Tibial nerve (tissue), 4 donors: ENCODE measurements at places on chromosomes 1 and 21. TPM values are rescaled to one million over a fixed set of nuclear protein-coding genes. Genes with fewer than 3 reads are reported as not detected.
A peak's percentile ranks its signal among the peaks of the same experiment; 100 is the strongest.

The HTR1D gene
- total RNA-seq: 0.30 TPM

DNA sequence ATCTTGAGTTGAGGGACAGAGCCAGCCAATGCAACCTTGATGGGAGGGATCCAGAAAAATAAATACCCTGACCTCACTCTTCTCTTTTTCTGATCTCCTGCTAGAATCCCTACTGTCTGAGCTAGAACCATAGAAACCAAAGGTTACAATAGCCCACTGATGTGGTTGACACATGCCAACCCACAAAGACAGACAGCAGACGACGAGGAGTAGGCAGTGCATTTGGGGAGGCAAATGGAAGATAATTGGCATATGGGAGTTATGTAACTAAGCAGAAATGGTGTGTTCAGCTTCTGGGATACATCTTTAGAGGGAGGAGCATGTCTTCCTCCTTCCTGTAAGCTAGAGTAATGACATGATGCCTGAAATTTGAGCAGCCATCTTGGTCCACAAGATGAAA, 171.7 kb upstream of the FGGY start:
- no peak for DNase-seq

DNA sequence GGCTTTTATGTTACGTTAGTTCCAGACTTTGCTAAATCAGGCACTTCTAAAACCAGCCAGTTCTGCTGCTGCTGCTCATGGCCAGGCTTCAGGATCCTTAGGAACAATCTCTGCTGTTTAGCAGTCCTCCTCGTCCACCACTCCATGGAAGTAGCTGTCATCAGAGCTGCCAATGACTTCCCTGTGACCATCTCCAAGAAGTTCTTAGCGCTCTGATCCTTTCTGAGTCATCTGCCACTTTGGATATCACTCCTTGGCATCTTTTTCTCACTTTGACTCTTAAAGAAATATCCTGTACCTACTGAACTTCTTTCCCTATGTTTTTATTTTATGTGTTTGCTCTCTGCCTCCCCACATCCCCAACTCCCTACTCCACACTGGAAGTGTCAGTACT, 14.7 kb upstream of the IRF2BP2 start:
- DNase-seq: no peak

DNA sequence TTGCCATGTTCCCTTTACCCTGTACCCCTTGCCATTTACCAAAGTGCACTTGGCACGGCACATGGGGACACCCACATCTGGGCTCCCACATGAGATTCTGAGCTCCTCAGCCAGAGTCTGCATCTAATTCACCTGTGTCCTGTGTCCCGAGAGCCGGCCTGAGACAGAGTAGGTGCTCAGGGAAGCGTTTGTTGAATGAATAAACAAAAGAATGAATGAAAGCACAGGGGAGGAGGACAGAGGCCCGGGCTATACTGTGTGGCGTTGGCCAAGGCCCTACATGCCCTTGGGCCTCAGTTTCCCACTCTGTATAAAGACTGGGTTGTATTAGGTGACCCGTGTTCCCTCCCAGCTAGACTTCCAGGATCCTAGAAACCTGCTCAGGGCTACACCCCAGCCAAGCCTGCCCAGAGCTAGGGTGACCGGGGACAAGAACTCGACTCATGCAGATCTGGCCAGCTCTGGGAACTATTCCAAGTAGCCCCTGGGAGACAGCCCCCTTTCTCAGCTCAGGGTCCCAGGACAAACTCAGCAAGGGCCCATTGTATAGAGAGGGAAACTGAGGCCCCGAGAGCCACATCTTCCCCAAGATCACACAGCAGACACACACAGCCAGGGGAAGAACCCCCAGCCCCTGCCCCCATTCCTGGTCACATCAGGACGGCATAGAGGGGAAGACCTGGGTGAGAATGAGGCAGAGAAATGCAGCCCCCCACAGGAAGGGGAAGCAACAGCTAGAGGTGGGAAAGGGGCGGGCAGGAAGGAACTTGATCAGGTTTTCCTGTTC, 6.0 kb downstream of the EPHA2 start:
- no peak for DNase-seq

DNA sequence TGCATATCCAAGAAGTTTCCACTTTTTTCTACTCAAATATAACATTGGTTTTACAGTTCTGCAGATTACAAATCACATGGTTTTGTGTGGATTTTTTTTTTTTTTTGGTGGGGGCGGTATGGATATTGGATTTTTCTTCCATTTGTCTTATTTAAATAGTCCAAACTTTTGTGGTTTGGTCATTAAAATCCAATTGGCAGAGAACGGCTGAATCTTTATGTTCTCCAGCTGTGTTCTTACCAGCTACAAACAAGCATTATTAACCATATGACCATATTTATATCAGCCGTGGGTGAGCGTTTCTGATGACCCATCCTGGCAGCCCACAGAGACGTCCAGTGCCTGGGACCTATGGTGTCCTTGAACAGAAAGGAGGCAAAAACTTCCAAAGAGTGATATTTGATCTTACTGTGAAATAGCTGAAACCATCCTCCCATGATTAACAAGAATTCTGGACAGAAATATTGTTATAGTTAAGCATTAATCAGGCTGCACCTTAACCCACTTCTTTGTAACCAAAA, 200.4 kb downstream of the LYPLAL1 start:
- no peak for DNase-seq

DNA sequence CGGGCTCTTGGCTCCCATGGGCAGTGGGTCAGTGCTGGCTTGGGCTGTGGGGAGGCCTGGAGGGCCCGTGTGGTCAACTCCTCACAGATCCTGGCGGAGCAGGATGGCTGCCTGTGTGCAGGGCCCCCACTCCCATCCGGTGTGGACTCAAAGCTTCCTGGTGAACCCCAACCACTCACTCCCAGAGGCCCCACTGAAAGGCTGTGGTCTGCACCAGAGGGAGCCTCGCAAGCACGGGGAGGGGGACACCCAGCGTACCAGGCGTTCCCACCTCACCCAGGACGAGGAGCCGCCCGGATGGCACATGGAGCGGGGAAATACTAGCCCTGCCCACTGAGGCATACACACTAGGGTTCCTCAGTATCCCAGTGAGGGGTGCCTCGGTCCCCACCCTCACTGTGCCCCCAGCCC, 75.4 kb upstream of the ACTRT2 start:
- DNase-seq: no peak

DNA sequence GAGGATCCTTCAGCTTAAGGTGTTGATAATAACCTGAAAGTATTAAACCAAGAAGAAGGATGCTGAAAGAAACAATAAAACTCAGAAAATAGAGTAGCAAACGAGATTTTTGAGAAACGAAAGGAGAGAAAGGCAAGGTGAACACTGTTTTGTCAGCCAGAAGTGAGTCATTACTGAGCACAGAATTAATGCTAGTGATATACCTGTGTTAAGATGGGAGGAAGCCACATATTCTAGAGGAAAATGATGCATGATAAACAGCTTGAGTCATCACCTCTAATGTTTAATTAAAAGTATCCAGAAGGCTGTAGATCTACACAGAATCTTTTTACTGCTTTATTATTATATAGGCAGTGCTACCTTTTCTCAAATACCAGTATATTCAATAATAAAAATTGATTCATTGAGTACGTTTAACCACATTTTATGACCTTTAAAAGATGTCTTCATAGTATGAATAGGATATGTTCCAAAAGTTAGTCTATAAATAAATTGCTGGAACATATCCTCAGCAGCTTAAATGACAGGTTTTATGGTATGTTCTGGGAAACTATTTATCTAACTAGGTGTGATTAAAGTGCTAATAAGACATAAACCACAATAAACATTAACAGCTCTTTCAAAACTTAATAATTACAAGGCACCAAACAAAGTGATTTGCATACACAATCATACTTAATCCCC, 10.3 kb downstream of the SH3GLB1 start:
- DNase-seq: no peak

DNA sequence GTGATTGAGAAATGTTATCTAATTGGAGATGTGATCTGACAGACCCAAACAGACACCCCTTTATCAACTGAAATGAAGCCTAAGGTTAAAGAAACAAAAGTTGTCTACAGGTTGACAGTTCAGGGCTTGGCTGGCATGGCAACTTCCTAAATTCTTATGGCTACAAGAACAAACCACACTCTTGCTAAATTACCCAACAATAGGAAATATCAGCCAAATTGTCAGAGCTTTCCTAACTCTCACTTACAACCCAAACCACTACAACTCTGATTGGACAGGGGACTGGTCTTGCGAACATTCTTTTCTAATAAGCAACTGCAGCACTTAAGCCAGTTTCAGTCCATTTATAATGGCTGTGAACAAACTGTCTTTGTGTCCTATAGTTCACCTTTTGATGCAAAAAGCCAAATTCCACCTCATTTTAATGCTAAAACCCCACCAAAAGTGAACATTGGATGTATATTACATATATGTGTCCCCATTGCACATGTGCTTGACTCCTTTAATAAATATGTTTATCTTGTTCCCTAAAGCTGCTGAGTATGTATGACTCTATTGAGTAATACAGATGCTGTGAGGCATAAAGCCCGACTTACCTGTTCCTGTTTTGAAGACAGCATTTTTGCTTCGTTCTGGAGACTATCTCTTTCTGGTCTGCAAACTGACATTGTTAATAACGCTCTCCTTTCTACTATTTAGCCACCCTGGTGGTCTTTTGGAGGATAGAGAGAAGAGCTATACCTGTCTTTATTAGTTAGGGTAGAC, 101.3 kb upstream of the HMCN1 start:
- no peak for DNase-seq

GRCh38 chr1:211738691-211739301, 63.4 kb upstream of the NEK2 start:
- DNase-seq: no peak

The SELE gene
- 0.21 TPM for total RNA-seq

The OR2G6 gene
- not detected for total RNA-seq

DNA sequence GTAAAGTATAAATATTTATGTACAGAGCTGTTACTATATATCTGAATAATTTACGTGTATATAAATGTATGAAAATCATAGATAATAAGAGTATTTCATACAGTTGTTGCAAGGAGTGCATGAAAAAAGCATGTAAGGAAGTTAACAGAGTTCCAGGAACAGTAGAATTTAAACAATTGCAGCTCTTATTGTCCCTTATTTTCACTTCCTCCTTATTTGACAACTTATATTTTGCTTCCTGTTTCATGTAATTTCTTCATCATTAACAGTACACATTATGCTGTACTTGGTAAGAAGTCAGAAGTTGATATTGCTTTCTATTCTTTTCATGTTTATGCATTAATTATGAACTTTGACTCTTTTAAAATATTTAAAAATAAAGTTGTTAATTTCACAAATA, 681.5 kb downstream of the LRRIQ3 start:
- DNase-seq: no peak

The CR1 gene
- 7.9 TPM for total RNA-seq

The SLC25A34 gene
- 23.7 TPM for total RNA-seq

- DNase-seq: no peak
Observed at GRCh38 chr1:177585302-177586220, 384.3 kb downstream of the SEC16B start.

The RAB13 gene
- total RNA-seq: 33.0 TPM

The TCHHL1 gene
- total RNA-seq: not detected

The RRP1 gene
- 15.5 TPM for total RNA-seq

GRCh38 chr1:85174503-85174902, 26.3 kb downstream of the SYDE2 start:
- no peak for DNase-seq

DNA sequence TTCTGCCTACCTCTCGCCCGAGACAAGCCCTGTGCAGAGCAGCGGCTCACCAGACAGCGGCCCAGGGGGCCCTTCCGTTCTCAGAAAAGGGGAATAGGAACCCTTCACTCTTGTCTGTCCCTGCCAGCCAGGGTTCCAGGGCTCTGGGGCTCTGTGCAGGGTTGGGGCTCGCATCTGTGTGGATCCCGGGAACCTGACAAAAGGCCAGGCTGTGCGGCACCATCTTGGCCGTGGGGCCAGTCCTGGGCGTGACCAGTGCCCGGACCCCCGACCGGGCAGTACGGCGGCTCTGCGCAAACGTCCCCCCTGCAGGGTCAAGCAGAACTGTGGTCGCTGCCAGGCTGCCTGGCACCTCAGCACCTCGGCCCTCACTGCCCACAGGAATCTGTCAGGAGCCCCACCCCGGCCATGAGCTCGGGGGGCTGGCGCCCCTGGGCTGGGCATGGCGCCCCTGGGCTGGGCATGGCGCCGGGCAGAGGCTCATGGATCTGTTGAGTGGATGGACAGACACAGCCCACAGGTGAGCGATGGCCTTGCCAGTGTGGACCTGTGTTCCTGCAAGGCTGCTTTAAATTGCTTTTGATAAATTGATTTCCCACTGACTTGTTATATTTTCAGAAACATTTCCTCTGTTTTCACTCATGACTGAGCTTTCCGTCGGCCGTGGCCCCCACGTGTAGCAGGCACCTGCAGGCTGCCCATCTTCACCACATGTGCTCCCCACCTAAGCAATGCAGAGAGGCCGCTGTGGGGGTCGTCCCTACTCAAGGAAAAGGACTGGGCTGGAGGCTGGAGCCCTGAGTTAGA, 59.0 kb downstream of the SLX9 start:
- no peak for DNase-seq

The TLR5 gene
- total RNA-seq: 3.7 TPM

- peak; percentile 48 for DNase-seq
Observed at GRCh38 chr1:152189657-152190442, 30.8 kb upstream of the RPTN start.

DNA sequence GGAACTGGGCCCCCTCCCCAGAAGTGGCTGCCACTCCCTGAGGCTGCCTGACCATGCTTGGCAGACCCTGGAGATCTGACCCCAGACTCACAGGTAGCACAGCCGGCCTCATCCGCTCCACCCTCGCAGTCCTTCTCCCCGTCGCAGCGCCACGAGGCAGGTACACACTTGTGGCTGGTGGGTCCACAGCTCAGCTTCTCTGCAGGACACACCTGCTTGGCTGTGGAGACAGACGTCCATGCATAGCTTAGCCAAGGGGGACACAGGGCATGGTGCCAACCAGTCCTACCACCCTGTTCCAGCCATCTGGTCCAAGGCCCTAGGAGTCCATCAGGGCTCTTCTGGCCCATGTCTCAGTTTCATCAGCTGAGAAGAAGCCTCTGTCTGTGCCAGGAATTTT, 42.2 kb upstream of the MAGOH start:
- DNase-seq: no peak

DNA sequence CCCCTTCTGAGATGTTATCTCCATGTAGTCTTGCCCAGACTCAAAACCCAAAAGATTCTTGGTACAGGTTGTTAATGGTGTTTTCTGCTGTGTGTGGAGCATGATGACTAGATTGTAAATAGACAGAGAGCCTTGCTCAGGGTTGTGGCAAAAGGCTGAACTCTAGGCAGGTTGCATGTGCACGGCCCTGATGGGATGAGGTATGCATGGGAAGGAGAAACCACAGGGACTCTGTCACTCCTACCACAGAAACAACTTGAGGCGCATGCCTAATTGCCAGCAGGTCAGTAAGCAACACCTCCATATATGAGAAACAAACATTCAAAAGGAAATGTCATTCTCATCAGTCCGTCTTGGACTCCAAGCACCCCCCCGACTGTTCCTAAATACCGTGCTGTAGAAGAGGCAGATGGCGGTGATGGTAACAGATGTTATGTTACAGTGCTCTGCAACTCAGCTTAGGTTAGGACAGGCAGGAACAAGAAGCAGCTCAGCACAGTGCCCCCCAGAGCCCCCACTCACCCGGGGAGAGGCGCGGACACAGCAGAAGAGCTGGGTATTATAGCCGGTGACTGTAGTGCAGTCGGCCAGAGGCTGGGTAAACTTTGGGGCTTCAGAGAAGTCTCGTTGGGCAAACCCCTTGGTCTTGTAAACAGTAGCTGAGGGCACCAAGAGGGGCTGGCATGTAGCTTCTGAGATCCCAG, 10.9 kb downstream of the MYBPHL start:
- DNase-seq: no peak

- DNase-seq: peak; percentile 40
Observed at GRCh38 chr1:6859415-6860343, 74.4 kb downstream of the CAMTA1 start.

GRCh38 chr1:168842916-168843315, 113.9 kb upstream of the DPT start:
- no peak for DNase-seq

- no peak for DNase-seq
Observed at GRCh38 chr1:110596312-110596711, 9.8 kb downstream of the KCNA2 start.
